ENCODE measurements at places on chromosomes 2 and 18. TPM values are rescaled to one million over a fixed set of nuclear protein-coding genes. Genes with fewer than 3 reads are reported as not detected.

DNA sequence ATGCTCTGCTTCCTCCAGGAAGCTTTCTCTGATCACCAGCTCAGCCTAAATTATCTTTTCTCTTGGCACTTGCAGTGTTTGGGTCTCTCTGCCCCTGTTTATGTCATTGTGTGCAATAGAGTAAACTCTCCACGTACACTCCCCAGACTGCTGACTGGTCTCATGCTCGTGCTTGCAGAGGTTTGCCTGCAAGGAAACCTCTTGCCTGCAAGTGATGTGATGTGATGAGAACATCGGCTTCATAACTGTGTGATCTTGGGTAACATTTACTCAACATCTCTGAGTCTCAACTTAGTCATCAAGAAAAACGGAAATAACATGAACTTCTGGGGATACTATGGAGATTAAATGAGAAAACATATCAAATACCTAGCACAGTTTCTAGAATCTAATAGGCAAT is 92.3 kb downstream of the BIN1 start:
- no peak for DNase-seq

DNA sequence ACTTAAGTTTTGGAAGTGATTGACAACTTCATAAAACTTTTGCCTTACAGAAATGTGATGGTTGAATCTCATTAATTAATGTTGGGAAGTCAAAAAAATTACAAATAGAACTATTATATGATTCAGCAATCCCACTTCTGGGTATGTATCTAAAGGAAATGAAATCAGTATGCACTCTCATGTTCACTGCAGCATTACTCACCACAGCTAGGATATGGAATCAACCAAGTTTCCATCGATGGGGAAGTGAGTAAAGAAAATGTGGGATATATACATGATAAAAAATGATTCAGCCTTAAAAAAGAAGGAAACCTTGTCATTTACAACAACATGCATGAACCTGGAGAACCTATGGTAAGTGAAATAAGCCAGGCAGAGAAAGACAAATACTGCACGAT is 112.4 kb upstream of the WDR75 start:
- no peak for DNase-seq

GRCh38 chr2:43303889-43304288 is 77.5 kb upstream of the ZFP36L2 start:
- no peak for DNase-seq

DNA sequence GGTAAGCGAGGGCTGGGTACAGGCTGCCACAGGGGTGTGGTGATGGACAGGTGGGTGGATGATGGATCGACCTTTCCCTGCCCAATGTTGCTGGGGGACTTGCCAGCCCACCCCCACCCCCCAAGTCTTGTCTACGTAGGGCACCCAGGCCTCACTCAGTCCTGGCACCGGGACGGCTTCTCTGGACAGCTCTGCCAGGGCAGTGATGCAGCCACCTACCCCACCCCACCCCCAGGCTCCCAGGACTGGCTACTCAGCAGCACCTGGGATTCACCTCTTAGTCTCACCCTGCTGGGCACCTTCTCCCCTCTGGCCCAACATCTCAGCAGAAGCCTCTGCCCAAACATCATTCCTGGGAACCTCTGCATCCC is 55.7 kb downstream of the ANKMY1 start:
- no peak for DNase-seq

- no peak for DNase-seq
Measured at GRCh38 chr2:60285626-60286316, 267.7 kb downstream of the BCL11A start.

DNA sequence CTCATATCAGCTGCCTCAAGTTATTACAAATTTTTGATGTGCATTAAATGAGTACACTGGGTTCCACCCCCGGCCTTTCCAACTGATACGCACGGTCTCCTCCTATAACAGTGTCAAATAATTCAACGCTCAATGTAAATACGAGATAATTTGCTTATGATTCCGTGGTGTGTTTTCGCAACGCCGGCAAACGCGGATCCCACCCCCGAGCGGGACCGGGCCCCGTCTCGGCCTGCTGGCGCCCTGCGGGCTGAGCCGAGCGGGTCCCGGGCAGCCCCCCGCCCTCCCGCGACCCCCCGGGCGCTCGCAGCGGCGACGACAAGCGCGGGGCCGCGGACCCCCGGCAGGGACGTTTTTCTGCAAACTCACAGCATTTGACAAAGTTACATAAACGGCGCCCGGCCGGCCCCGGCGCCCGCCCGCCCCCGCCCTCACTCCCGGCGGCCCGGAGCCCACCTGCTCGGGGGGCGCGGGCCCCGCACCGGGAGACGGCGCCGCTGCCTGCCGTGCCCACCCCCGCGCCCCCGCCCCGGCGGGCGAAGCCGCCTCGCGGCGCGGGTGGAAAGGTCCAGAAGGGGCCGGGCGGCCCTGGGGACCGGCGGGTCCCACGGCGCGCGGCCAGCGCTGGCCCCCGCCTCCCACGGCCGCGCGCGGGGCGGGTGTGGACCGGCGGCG is 762 bp downstream of the HDAC4 start:
- peak; percentile 82 for DNase-seq

- no peak for DNase-seq
Measured at GRCh38 chr2:213751446-213751845, 467.2 kb downstream of the SPAG16 start.

DNA sequence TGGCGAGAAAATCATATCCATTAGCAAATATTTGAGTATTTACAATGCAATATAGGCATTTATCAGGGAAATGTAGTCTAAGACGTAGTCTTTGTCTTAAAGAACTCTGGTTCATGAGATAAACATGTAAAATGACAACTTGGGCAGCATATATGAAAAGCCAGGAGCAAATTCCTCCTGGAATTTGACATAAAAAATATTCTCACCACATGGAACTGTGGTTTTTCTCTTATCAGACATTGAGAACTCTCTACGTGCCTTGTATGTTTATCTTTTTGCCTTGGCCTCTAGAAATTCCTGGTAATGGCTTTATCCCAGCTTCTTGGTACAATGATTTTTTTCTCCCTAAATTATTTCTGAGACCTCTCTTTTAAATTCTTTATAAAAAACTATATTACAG is 2.8 kb downstream of the MAPK4 start:
- no peak for DNase-seq

GRCh38 chr2:236726701-236727450 is 157.3 kb downstream of the ACKR3 start:
- no peak for DNase-seq

DNA sequence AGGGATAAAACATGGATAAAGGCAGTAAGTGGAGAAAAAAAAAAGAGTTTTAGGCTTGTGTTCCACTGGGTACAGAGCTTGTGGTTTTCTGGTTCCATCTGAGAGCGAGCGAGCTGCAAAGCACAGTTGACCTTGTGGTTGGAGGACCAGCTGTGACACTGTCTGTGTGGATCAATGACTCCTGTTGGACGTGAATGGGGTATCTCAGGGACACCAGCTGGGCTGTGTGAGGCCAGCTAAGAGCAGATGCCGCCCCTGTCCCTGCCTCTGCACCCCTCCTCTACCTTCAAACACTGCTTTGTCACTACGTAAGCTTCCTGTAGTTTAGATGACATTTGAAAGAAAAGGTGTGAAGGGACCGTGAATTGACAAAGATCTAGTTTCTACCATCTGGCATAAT is 67.8 kb downstream of the QPCT start:
- DNase-seq: no peak

- DNase-seq: no peak
Measured at GRCh38 chr18:3966642-3967358, 488.3 kb downstream of the DLGAP1 start.

- DNase-seq: no peak
Measured at GRCh38 chr2:152243761-152244640, 68.4 kb upstream of the STAM2 start.

- DNase-seq: no peak
Measured at GRCh38 chr2:175823002-175823706, 178.9 kb downstream of the LNPK start.

GRCh38 chr2:10752236-10752635 is 30.8 kb downstream of the ATP6V1C2 start:
- DNase-seq: no peak

GRCh38 chr18:75253784-75254183 is 43.2 kb downstream of the TSHZ1 start:
- DNase-seq: no peak

DNA sequence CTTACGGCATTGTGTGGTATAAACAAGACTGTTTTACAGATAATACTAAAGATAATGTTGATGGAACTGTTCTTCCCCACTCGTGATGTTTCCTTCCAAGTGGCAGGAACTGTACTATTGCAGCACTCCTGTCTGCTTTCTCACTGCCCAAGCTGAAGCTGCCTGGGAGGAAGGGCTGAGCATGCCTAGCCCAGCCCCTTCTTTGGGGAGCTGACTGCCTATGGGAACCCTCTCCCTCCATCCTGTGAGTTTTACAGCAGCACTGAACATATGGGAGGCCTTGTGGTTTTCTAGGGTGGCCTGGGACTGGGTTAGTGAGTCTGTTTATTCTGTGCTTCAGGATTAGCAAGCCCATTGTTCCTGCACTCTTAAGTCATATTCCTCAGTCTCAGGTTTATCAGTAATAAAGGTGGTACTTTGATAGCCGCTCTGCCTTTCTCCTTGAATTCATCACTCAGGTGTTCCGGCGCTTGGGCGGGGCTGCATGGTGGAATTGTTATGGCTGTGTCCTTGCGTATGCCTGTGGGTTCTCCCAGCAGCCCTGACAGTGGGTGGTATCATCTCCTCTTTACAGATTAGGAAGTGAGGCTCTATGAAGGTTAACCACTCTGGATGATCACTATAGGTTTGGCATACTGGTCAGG is 379.7 kb downstream of the PTPRM start:
- no peak for DNase-seq

The TANC1 gene
- 27.9 TPM for total RNA-seq

The HRH4 gene
- total RNA-seq: 0.39 TPM

All from mesenteric fat pad (tissue), 1 donor.